RPMI8226 (cell line): ENCODE measurements at places on chromosomes 7 and 10.

GRCh38 chr7:34067005-34067778, 161.9 kb downstream of the BMPER start:
- no peak for DNase-seq

DNA sequence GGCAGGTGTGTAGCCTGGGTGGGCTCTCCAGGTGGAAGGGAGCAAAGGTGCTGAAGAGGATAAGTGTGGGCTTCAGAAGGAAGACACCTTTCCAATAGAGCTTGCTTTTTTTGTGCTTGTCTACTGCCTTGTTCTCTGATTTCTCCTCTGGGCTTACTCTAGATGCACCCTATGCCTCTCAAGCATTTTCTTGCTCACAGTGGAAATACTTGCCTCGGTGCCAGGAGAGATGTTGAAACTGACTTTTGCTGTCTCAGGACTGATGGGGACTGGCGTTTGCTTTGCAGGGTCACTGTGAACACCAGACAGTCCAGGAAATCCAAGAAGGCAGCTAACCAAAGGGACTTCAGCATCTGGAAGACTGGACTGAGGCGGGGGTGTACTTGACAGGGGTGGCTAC, 187.9 kb downstream of the SNX10 start:
- DNase-seq = no peak

DNA sequence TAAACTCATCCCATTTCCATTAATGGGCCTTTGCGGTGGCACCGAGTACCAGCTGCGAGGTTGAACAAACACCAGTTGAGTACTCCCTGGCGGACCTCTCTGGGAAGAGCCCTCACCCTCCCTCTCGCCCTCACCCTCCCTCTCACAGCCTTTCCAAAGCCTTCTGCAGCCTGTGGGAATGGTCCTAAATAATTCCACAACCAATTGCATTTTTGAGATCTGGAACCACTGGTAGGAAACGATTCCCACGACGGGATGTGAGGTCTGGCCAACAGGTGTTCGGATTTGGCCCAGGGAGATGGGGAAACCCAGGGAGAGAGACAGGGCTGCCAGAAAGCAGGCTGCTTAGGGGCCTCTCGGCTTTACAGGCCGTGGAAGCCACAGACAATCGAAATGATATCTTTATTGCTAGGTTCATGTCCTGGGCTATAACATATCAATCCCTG, 5.3 kb downstream of the PTF1A start:
- DNase-seq = no peak

GRCh38 chr10:370449-370825, 235.2 kb downstream of the ZMYND11 start:
- no peak for DNase-seq

DNA sequence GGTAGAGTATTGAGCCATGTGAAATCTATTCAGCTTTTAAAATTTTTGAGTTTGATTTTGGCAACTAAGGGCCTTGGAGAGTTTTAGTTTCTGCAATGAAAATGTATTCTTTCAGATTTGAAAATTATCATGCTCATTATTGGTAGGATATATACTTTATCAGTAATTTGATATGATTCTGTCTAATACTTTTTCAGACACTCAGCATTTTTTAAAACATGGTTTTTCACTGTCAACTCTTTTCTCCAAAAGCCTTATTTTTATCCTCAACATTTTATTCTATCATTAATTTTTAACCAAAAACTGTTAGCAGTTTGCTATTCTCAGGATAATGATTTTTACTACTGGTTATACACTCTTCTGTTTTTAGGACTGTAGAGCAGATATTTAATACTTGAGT, 4.8 kb downstream of the ANKIB1 start:
- DNase-seq = no peak

DNA sequence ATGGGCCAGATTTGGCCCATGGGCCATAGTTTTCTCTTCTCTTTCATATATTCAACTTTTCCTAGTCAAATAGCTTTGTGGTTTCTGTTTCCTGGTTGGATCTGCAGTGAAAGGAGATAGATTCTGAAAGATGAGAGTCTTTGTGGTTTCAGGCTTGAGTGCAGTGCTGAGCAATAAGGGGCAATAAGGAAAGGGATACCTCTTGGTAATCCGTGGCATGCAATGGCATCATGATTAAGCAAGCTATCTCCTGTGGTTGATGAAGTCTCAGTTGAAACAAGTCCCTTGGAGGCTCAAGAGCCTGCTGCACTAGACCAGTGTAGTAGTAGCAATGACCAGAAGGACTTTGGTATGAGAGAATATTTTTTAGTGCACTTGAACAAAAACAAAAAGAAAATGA, 187.7 kb upstream of the CNTNAP2 start:
- no peak for DNase-seq

- DNase-seq = no peak
Observed at GRCh38 chr10:71550628-71551027, 153.9 kb downstream of the CDH23 start.

- no peak for DNase-seq
Observed at GRCh38 chr7:159027789-159028507, 116.7 kb downstream of the VIPR2 start.

DNA sequence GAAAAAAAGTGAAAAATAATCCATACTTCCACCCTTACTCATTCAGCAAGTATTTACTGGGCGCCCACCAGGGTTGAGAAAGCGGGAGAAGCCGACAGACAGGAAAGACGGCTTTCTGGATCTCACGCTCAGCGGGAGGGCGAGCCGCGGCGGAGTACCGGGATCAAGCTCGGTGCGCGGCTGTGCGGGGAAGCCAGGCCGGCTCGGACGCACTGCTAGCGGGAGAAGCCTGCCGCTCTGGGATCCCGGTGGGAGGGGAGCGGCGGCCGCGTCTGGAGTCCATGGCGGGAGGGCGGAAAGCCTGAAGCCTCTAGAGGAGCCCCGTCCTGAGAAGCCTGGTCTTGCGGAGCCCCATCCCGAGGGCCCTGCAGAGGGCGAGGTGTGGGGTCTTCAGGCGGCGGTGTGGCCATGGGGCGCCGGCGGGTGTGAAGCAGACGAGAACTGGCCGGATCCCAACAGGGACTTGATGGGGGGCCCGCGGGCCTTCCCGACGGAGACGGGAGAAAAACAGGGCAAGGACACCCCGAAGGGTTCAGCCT, 82.9 kb downstream of the VIPR2 start:
- no peak for DNase-seq

DNA sequence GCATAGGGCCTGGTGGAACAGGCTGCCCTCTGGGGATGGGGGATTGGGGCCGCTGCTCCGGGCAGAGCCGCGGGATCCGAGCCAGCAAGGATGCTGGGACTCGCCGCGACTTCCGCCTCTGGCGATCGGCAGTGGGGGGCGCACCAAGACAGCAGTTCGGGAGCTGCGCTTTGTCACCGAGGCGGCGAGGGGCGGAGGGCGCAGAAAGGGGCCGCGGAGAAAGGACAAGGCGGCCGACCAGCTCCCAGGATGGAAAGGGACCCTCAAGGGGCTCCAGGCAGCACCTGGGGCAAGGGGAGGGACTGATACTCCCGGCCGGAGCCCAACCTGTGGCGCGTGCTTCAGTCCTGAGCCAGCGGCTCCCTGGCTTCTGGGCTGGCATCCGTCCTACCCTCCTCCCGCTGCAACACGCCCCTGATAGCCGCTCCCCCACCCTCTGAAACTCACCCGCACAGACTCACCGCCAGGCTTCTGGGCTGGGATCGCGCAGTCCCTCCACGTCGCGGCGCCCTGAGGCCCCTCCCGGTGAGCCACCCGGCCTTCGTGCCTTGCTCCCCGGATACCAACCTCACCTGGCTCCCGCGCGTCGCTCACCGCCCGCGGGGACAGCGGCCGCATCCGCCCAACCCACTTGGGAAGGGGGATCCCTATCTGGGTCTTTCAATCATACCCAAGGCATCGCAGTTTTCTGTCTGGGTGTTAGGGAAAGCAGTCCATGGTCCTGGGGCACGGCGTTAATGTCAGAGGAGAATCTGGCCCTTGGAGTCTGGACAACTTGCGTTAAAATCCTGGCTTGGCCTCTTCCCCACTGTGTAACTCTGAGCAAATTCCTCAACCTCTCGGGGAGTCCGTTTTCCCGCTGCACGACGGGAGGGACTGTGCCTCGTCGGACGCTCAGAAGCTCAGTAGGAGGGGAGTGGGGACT, 7.0 kb upstream of the EVX1 start:
- no peak for DNase-seq
